ENCODE measurements at places on chromosomes 1 and 21.

DNA sequence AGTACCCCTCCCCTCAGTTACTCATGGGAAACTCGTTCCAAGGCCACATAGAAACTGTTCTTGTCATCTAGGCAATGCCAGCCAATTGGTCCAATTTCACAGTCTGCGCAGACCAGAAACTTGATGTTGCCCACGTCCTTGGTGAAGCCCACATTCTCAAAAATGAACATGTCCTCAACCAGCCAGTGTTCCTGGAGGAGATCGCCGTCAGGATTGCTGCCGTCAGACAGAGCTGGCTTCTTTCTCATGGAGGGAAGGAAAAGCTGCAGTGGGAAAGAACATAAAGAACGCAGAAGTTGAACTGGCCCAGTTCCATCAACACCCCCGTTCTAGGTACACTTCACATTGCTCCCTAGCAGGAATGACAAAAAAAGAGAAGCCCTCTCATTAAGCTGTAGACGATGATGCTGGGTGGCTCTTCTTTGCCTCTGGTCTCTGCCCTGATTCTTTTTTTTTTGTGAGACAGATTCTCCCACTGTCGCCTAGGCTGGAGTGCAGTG is 7.9 kb downstream of the RABIF start:
- DNase-seq = no peak

DNA sequence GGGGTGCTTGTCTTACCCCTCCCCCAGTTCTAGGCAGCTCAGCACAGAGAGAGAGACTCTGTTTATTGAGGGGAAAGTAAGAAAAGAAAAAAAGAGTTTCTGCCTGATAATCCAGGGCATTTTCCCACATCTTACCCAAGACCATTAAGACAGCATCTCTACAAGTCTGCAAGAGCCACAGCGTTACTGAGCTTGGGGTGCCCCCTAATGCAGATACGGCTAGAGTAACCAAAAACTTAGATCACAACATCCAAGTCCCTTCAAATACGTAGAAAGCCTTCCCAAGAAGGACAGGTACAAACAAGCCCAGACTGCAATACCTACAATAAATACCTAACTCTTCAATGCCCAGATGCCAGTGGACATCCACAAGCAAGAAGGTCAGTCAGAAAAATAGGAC is 6.2 kb upstream of the TEX50 start:
- no peak for DNase-seq

GRCh38 chr1:154698320-154699096 is 90.5 kb upstream of the ADAR start:
- no peak for DNase-seq

- no peak for DNase-seq
Observed at GRCh38 chr1:178634445-178634844, 90.6 kb upstream of the RALGPS2 start.

- DNase-seq = no peak
Observed at GRCh38 chr1:167635156-167635648, 5.2 kb downstream of the RCSD1 start.

GRCh38 chr1:186812570-186812969 is 16.2 kb upstream of the PLA2G4A start:
- peak; percentile 97 for DNase-seq

- DNase-seq = no peak
Observed at GRCh38 chr1:1328254-1328653, 2.8 kb upstream of the TAS1R3 start.
